ENCODE measurements at places on chromosomes 4 and X.

DNA sequence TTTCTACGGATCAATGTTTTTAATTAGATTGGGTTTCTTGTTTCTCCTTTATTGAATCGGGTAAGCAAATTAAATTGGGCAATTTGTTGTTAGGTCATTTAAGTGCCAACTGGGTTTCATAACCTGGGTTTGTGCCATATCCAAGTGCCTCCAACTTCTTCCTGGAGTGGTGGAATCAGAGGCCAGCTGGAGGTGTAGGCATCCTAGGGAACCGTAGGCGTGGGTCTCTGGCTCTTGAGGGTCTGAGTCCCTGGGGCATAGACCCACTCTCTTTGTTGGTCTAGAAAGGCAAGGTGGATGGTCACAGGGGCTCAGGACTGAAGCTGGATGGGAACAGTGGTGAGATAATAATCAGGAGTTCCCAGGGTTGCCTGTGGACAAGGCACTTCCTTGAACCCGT, 18.3 kb downstream of the CNGA2 start:
- DNase-seq: no peak

- no peak for DNase-seq
Observed at GRCh38 chr4:163085085-163085484, 81.6 kb downstream of the NAF1 start.

- no peak for DNase-seq
Observed at GRCh38 chr4:66367043-66367660, 696.9 kb upstream of the EPHA5 start.

DNA sequence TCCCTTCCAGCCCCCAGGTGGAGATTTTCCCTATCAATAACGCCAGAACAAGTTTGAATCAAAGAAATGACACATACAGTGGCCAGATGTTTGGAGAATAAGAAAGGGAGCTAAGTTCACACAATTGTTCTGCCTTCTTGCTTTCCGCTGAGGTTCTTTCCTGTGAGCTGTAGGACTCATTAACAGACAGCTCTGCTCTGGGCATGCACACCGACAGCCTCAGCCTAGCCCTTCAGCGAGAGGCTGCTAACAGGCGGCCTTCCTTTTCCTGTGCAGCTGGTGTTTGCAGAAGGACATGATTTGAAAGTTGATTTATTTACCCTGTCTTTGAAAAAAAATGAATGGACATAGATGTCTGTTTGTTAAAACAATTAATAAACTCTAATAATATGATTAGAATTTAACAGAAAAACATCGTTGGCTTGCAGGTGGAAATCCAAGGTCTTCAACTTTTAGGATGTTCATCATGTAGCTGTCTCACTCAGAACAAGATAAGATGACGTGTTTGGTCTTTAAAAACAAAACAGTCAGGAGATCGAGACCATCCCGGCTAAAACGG, 183.3 kb downstream of the KDR start:
- DNase-seq: no peak

DNA sequence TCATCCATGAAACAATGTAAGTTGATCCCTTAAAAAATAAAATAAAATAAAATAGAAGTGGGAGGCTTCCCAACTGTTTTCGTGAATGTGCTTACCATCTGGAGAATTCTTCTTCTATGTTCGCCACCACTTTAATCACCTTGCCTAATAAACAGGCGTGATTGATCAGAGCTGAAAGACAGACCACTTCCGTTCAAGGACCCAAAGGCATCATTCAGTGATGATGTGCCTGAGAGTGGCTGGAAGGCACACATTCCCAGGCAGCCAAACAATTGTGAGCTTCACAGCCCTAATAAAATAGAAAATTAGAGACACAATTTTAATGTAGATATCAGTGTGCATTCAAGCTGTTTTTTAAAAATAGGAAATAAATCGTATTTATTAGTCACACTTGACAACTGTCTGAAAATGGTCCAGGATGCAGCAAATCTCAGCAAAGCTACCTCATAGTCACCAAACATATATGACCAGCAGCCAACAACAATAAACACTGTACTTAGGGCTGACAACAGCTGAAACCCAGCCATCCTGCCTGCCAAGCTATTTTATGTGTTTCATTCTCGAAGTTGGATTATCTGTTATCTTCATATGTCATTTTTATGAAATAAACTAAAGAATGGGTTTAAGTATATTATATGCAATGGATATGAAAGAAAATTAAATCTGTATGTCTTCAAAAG, 163.2 kb upstream of the FAM9B start:
- no peak for DNase-seq

DNA sequence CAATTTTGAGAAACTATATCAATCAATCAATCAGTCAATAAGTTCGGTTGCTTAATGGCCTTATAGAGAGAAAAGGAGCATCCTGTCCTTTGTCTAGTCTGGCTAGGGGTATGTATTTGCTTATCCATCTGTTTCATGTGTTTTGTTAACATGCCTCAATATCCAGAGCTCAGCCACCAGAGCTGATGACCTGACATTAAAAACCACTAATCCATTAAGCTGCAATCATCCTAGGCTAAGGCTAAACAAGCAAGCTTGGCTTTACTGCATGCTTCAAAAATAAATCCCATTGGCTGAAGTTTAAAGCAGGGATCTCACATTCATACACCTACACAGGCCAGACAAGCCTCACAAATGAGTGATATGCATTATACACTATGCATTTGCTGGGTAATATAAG, 139.7 kb downstream of the INPP4B start:
- peak; percentile 92 for DNase-seq

All from NCI-H82 (cell line).